Right lung (tissue), 10 donors: ENCODE measurements at places on chromosomes 6 and 20.

DNA sequence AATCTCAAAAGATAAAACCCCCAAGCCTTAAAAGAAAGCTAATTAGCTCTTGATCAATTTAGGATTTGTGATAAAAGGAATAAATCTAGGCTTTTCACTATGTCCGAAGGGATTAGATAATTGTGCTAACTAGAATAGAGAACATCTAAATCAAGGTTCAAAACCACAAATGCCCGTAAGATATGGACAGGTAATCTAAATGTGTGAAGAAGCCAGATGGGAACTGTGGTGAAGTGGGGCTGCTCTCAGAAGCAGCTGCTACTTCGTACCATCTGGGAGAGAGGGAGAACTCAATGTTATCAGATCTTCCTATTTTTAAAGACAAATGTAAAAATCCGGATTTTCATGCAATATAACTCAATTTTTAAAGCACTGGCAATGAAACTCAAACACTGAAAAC lies 44.2 kb downstream of the NCOA6 start:
- DNase-seq: no peak

DNA sequence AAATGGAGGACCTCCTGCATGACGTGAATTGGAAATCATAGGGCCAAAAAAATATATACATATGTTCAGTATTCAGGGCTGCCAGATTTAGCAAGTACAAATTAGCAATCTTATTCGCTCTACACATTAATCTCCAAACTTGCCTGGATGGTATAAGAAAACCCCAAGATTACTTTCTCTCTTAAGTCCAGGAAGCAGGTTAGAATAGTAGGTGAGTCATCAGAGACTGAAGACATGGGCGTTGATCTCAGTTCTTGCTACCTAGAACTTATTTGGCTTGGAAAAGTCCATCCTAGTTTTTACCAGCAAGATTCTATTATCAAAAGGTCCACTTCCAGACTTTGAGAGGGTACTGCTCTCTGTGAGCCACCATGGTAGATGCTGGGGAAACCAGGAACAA lies 47.4 kb downstream of the GPR63 start:
- DNase-seq: no peak

DNA sequence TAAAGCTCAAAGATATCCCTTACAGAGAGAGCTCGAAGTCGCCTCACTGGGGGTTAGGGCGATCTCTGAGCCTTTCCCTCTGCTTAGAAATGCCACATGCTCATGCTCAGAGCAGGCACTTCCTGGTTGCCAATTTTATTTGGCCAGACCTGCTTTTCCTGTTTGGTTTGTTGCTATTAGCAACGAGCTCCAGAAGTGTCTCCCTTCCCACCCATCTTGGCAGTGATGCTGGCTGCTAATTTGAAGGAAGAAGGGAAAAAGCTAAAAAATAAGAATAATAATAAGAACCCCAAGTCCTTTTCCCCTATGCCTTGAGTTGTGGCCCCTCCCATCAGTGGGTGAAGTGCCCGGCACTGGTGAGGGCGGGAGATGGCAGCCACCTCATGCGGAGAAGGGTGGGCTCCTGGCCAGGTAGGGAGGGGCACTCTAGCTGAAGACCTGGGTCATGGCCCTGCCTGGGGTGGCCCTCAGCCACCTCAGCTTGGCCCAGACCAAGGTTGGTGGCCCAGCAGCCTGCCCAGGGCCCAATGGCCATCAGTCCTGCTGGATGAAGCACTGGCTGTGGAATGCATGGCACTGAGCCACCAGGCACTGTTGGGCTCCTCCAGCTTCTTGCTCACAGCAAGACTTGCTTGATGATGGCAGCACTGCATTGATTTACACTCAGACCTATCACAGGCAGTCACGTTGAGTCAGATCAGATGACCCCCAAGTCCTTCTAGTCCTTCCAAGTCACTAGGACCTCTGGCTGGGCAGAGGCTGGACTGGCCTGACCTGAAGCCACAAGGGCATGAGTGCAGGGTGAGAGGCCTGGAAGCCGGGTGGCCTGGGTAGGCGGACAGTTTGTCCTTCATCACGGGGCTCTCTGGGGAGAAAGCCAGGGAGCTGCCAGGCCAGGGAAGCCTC lies 79.0 kb downstream of the SYNJ2 start:
- peak; percentile 92 for DNase-seq

DNA sequence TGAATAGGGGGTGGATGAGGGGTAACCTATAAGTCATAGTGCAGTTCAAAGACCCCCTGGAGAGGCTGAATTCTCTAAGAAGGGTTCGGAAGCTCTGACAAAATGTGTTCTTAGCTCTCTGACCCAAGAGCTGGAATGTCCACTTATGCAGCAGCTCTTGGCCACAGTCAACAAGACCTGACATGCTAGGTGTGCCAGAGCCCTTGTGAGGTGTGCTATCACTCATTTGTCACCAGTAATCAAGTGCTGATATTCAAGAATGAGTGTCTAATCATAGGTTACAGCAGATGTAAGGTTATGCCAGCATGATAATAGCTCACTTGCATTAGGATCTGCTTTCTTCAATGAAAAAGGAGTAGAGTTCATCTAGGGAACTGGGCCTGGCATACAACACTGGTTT lies 28.1 kb downstream of the TOMM6 start:
- DNase-seq: no peak

DNA sequence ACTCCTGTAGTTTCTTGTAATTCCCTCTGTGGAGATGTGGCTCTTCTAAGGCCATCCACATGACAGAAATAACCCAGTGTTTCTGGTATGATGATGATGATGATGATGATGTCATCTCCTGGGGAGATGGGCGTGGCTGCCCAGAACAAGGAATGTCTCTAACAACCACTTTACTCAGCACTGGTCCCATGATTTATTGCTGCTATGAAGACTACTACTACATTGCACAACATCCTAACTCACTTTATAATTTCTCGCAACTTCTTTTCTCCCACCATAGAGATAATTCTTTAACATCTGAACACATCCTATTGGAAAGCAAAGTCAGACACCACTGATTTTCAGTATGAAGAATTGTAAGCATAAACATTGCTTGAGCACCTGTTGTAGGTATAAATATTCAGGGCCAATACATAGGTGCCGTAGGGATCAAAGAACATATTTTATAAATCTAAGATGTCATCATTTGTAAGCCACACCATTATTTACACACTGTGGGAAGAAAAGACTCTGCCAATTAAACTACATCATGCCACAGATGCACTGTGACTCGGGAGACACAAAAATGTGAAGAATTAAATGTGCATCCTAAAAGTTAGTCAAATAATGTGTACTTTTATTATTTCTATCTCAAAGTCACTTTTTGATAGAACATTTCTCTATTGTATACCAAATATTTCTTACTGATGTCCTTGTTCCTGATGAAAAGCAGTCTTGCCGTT lies 6.4 kb downstream of the TPMT start:
- DNase-seq: no peak

- no peak for DNase-seq
Measured at GRCh38 chr6:10323018-10323417, 91.9 kb downstream of the TFAP2A start.

GRCh38 chr6:5782783-5783547 lies 223.8 kb downstream of the NRN1 start:
- DNase-seq: no peak

GRCh38 chr20:11553603-11554002 lies 364.1 kb upstream of the BTBD3 start:
- DNase-seq: no peak

- DNase-seq: no peak
Measured at GRCh38 chr6:18506382-18507017, 119.3 kb downstream of the RNF144B start.

DNA sequence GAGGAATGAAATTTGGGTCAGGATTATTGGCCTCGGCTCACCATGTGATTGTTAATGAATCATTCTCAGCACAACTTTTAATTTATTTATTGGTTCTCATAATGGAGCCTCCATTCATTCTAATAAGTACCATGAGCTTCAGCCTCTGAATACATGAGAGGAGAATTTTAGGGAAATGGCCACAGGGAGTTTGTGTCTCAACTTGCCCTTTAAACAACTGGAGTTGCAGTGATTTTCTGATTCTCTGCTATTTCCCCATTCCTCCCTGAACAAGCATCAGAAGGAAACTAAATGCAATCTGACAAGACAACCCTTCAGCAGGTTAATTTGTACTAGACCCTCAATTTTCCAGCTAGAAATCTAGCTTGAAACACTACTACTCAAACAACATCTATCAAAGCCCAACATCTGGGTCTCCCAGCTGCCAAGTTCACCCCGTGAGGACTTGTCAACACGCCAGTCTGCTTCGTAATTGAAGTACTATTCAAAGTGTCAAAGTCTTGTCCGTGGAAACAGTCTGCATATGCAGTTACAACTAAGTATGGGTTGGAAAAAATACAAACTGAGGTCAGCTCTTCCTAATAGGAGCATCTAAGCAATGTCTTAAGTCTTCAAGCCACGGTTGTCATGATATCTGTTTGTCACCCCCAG lies 235.4 kb downstream of the CDH4 start:
- no peak for DNase-seq

GRCh38 chr6:87391334-87391733 lies 16.4 kb upstream of the CFAP206 start:
- DNase-seq: no peak

- peak; percentile 7 for DNase-seq
Measured at GRCh38 chr6:9540534-9541126, 874.2 kb downstream of the TFAP2A start.

DNA sequence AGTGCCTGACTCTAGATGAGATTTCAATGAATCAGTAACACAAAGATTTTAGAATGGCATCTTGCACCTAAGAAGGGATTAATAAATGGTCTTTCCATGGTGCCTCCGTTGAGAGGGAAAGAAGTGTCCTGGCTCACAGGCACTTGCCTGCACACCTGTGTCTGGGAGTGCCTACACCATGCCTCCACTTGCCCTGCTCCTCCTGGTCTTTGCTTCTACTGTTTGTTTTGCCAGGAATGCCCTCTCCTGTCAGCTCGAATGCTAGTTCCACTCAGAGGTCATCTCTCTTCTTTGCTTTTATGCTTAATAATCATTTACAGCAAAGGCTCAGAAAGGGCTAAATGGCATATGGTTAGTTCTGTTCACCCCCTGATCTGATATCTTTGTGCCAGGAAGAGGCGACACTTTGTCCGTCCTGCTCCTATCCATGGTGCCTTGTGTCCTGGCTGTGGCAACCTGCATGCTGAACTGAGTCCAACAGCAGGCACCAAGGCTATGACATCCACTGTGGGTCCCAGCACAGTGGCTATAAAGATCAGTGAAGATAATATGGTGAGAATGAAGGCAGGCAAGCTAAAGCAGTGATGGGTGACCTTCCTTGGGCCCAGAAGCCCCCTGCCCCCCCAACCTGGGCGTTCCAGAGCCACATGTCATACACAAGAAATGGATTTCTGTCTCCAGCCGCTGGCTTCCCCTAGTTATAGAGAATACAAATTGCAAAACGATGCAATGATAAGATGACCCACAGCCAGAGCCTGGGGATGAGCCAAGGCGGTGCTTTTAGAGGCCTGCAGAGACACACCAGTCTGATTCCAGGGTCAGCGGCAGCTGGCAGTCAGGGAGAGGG lies 1.4 kb downstream of the C6orf132 start:
- no peak for DNase-seq

GRCh38 chr6:117933471-117933870 lies 26.4 kb downstream of the SLC35F1 start:
- no peak for DNase-seq

GRCh38 chr20:63313349-63314014 lies 20.5 kb downstream of the COL20A1 start:
- DNase-seq: no peak

GRCh38 chr6:52644253-52644652 lies 26.7 kb upstream of the TMEM14A start:
- DNase-seq: no peak

DNA sequence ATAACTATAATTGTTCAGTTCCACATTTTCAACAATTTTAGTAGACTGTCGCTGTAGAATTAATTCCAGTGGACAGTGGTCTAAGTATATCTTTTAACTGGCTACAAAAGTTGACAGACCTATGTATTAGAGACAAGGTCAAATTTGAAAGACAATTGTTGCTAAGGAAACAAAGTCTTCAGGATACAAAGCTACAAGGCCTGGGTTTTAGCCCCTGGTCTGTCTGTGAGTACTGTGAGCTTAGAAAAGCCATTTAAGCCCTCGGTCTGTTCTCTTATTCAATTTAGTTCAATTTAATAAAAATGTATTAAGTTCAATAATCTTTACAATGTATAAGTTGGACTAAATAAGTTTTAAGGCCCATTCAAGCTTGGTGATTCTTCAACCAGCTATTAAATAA lies 352.5 kb downstream of the HDGFL1 start:
- DNase-seq: no peak

- no peak for DNase-seq
Measured at GRCh38 chr6:28117386-28118050, 6.9 kb upstream of the ZSCAN16 start.

DNA sequence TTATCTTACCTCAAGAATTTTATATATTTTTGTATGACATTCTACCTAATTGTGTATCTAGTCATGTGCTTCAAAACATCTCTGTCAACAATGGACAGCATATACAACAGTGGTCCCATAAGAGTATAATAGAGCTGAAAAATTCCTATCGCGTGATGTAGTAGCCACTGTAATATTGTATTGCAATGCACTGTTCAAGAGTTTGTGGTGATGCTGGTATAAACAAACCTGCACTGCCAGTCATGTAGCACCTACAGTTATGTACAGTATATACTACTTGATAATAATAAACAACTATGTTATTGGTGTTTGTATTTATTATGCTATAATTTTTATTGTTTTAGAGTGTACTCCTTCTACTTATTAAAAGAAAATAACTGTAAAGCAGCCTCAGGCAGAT lies 672.7 kb downstream of the CD109 start:
- no peak for DNase-seq

DNA sequence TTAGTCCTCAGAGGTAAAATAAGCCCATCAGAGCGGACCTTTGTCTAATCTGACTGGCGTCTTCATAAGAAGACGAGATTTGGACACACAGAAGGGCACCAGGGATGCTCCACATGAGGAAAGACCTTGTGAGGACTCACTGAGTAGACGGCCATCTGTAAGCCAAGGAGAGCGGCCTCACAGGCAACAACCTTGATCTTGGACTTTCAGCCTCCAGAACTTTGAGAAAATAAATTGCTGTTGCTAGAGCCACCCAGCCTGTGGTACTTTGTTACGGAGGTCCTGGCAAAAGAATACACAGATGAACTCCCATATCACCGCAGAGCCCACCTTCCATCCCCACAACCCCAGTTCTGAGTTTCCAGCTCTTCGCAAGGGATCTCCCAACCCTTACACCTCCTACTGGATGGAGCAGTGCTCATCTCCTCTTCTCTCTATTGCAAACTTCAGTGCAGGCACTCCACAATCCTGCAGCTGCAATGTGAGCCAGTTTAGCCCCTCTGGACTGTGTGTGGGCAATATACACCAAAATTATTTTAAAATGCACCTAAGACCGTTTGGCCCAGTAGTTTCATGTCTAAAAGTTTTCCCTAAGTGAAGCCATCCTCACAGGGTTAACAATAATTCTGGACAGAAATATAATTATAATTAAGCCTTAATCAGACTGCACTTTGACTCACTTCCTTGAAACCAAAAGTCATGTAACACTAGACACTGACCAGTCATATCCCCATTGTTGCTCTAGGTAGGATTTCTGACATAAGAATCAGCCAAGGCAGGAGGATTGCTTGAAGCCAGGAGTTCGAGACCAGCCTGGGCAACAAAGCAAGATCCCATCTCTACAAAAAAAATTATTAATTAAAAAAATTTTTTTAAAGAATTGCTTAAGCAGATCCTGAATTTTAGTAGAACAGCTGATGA lies 8.8 kb upstream of the TRIM31 start:
- no peak for DNase-seq
